Diencephalon (tissue), 1 donor: ENCODE measurements at places on chromosomes 11 and 22. TPM values are rescaled to one million over a fixed set of nuclear protein-coding genes. Genes with fewer than 3 reads are reported as not detected.

Gene EXPH5
- 2.3 TPM for total RNA-seq

Gene ANO5
- total RNA-seq, result 35.5 TPM

Gene HEPHL1
- not detected for total RNA-seq

Gene CTSW
- not detected for total RNA-seq

Gene NELL1
- total RNA-seq, result 77.5 TPM

Gene RIN1
- total RNA-seq, result 1.4 TPM

Gene POU2AF2
- not detected for total RNA-seq

Gene OR56A3
- total RNA-seq, result not detected

Gene GSTT2
- 0.46 TPM for total RNA-seq

Gene RAB1B
- 35.8 TPM for total RNA-seq

Gene TMPRSS13
- total RNA-seq, result 0.23 TPM

Gene PRR5L
- total RNA-seq, result 14.3 TPM

Gene SYNGR1
- total RNA-seq, result 84.9 TPM

Gene PGA4
- total RNA-seq, result 0.23 TPM

Gene C11orf52
- 0.69 TPM for total RNA-seq

Gene APOBEC3H
- total RNA-seq, result not detected

Gene MPPED1
- total RNA-seq, result 14.1 TPM

Gene GP1BB
- 16.8 TPM for total RNA-seq

Gene NUDT22
- total RNA-seq, result 14.5 TPM

Gene CADM1
- 366 TPM for total RNA-seq

Gene IL17REL
- 0.69 TPM for total RNA-seq

Gene OR52I2
- total RNA-seq, result not detected

Gene OR2D2
- 1.4 TPM for total RNA-seq

Gene PDGFB
- 11.3 TPM for total RNA-seq

Gene TMEM191C
- 6.0 TPM for total RNA-seq

Gene MOV10L1
- 1.8 TPM for total RNA-seq

Gene FXYD2
- 1.8 TPM for total RNA-seq

Gene CYB5R2
- total RNA-seq, result 2.5 TPM

Gene RCOR2
- total RNA-seq, result 12.0 TPM

Gene FAT3
- total RNA-seq, result 304 TPM

Gene BLID
- total RNA-seq, result 1.8 TPM

Gene CNTF
- 1.6 TPM for total RNA-seq

Gene OR51E2
- under 0.01 TPM for total RNA-seq

Gene CALCB
- total RNA-seq, result 0.46 TPM

Gene FXYD6
- 164 TPM for total RNA-seq

Gene IGSF22
- total RNA-seq, result 0.46 TPM

Gene NLRP6
- not detected for total RNA-seq

Gene C22orf15
- total RNA-seq, result 2.1 TPM

Gene ABTB2
- 4.8 TPM for total RNA-seq

Gene SLC22A9
- not detected for total RNA-seq

Gene DDX6
- total RNA-seq, result 291 TPM

Gene RAG1
- total RNA-seq, result 0.69 TPM

Gene DEFB131B
- total RNA-seq, result not detected

Gene P2RY2
- total RNA-seq, result not detected

Gene FAM168A
- 95.0 TPM for total RNA-seq

Gene PPP2R1B
- total RNA-seq, result 16.1 TPM

Gene SLC25A1
- 36.7 TPM for total RNA-seq

Gene HBD
- total RNA-seq, result not detected

Gene SYT13
- total RNA-seq, result 248 TPM

Gene MYO7A
- total RNA-seq, result 3.5 TPM

Gene KCNK4
- 7.2 TPM for total RNA-seq
